ENCODE measurements at places on chromosomes 1 and 21.

GRCh38 chr1:65059930-65060538 lies 88.0 kb upstream of the AK4 start:
- peak; percentile 60 for DNase-seq

DNA sequence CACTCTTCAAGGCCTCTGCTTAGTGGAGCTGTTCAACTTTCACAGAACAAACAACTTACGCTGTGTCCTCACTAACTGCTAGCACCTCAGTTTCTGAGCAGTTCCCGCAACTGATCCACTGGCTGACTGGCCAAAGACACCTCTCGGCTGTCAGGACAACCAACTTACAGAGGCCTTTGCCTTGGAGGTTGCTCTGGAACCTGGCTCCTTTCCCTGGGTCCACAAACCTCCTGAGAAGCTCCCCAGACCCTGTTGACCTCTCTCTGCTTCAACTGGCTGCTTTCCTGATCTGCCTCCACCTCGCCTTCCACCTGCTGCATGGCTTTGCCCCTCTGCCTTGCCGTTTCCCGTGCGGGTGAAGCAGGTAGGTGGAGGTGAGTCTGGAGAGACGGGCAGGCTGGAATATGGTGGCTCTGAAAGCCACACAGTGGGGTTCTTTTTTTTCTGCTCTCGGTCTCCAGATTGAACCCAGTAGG lies 13.0 kb downstream of the BTBD19 start:
- DNase-seq = no peak

DNA sequence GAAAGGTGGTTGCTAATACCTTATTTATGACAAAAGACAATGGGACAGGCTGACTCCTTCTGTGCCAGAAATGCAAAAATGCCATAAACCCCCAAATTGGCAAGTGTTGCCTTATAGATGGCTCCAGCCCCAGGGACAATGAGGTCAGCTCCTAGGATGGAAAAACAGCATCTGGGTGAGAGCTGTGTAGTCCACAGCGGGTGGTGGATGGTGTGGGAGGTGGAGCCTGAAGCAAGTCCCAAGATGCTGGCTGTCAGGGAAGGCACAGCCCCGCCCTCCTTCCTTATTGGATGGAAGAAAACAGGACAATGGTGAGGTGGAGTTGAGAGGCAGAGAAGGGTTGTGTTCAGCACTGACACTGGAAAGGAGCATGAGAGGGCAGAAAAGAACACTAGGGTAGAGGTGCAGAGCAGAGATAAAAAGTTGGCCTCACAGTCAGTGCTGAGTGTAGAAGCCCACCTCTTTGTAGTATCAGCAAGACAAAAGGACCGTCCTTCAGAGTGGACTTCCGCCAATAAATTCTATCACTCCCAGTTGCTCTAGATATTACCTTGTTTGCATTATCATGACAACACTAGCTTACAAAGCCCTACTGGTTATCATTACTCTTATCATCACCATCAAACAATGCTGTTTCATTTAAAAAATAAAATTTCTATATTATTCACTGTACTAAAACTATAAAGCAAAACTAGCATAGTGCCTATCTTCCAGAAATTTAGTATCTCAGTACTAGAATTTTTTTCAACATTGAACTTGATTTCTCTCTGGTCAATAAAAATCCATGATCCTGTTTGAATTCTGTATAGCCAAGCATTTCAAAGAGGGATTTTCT lies 3.7 kb upstream of the SDE2 start:
- peak; percentile 89 for DNase-seq

DNA sequence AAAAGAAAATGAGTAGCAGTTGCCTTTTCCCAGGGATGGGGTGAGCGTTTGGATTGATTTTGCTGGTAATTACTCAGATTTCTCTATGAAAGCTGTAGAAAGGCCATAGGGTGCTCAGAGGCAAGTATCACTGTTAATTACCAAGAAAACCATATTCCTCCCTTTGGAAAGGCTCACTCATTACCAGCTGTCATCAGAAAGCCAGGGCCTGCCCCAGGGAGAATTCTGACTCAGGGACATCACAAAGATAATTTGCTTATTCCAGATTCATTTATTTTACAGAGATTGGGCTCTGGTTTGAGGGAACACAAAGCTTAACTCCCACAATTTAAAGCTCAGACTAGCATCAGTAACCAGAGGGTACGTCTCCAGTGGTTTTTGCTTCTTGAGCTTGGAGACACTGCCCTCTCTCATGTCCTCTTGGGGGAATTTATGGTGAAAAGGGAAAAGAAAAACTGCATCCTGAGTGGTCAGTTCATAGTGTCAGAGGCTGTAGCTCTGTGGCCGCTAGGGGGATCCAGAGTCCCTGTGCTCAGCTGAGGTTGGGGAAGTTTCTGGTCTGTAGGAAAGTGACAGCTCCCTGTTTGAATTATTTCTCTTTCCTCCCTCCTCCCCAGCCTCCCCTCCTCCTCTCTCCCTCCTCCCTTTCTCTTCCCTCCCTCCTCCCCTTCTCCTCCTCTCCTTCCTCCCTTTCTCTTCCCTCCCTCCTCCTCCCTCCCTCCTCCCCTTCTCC lies 204.3 kb downstream of the KCNJ6 start:
- DNase-seq = peak; percentile 77

GRCh38 chr1:85603086-85603880 lies 22.7 kb downstream of the CCN1 start:
- DNase-seq = no peak

DNA sequence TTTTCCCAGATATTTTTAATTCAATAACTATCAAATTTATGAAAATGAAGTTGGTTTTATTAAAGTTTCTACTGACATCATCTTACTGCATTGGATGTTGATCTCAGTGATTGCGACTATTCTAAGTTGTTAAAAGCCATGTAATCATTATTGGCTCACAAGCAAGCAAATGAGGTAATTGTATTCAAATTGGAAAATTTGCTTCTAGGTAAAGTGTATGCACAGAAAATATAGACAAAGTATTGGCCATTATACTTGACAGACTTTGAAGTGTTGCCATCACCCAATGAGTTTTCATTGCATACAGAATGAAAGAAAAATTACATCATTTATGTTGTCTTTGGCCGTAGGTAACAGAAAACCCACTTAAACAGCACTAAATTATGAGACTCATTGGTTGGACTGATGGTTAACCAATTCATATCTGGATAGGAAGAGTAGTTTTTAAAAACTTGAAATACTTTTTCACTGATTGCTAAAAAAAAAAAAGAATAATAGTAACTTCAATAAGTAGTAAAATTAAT lies 299.2 kb downstream of the USP25 start:
- no peak for DNase-seq

- peak; percentile 40 for DNase-seq
These were observed 36.2 kb upstream of the HFM1 start for GRCh38 chr1:91440847-91441246.

DNA sequence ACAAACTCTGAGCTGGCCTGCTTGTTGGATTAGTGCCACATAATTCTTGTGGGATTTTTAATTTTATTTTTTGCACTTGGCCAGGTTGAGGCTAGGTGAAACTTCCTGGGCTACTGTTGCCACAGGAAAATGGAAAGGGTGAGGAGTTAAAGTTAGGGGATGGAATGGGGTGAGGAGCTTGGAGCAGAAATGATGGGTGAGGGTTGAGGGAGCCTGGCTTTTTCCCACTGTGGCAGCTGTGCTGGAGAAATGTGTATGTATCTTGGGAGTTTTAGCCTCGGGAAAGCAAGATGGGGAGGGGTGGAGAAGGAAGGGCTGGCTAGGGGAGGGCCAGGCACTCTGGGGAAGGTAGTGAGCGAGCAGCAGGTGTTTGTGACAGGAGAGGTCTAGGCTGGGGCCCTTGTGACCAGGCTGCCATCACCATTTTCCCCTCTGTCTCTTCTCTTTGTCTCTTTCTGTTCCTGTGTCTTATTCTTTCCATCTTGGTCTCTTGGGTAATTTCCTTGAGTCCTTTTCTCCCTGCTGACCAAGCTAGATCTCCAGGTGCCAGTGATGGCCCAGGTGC lies 2.0 kb downstream of the ZNF687 start:
- no peak for DNase-seq

- DNase-seq = peak; percentile 67
These were observed 66.4 kb downstream of the RGS13 start for GRCh38 chr1:192702212-192702902.

GRCh38 chr1:206905295-206906164 lies 8.3 kb downstream of the IL24 start:
- peak; percentile 79 for DNase-seq

- DNase-seq = no peak
These were observed 28.9 kb downstream of the FAAP20 start for GRCh38 chr1:2165646-2166045.

DNA sequence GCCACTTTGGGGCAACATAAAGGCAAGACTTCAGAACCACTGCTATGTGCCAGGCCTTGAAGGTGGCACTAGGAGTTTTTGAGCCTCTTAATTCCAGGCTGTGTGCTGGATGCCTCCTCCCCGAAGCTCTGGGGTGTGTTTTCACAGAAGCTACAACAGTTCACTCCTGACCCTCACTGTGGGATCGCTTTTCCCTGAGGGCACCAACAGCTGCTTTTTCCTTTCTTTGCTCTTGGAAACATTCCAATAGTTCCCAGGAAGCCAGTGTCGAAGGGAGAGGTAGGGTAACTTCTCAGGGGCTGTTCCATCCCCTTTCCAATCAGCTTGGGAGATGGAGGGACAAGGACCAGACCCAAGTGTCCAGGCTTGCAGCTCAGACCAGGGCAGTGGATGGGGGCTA lies 153.4 kb downstream of the C1orf94 start:
- no peak for DNase-seq

DNA sequence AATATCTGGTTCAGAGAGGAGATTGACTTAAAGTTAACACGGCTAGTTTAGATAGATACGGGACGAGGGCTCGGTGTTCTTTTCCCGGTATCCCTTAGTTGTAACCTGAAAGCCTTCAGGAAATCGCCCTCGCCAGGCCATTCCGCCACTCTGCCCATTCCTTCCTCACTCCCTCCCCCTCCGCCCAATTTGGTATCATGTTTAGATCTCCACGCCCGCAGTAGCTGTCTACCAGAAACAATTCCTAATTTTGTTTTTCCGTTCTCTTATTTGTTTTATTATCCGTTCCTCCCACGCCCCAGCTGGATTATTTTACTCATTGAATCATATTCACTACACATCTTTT lies 685 bp upstream of the VAMP4 start:
- DNase-seq = peak; percentile 43

DNA sequence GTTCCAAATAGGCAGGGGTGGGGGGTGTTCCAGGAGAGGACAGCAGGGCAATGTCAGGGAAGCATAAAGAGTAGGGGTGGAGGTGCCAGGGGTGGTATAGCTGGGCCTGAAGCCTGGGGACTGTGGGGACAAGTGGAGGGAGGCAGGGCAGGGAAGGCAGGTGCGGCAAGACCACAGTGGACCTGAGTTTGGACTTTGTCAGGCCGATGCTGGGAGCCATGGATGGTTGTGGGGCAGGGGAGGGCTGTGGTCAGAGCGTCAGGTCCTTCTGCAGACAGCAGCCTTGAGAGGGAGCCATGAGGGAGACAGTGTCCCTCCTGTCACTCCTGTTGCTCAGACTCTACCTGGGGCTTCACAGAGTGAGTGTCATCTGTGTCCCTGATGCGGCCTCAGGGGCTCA lies 320.3 kb downstream of the PTPRU start:
- DNase-seq = no peak

- DNase-seq = peak; percentile 35
These were observed 1.3 kb upstream of the LEMD1 start for GRCh38 chr1:205422993-205423642.

GRCh38 chr1:117591252-117591651 lies 14.6 kb upstream of the TENT5C start:
- DNase-seq = no peak

DNA sequence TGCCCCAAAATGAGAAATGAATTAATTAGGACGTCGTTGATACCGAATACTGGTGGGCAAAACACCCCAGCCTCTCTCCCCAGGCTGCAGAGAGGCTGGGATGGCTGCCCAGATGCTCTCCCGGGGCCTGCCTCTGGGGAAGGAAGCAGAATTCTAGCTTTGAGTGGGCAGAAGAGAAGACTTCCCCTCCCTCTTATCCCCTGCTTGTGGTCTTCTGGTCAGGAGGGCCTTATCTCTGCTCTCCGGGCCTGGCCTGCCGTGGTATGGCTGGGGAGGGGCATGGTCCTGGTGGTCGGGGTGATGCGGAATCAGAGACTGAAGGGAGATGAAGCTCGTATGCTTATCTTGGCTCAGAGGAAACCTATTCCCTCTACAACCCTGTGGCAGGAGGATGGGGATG lies 9.8 kb upstream of the CSF3R start:
- no peak for DNase-seq

DNA sequence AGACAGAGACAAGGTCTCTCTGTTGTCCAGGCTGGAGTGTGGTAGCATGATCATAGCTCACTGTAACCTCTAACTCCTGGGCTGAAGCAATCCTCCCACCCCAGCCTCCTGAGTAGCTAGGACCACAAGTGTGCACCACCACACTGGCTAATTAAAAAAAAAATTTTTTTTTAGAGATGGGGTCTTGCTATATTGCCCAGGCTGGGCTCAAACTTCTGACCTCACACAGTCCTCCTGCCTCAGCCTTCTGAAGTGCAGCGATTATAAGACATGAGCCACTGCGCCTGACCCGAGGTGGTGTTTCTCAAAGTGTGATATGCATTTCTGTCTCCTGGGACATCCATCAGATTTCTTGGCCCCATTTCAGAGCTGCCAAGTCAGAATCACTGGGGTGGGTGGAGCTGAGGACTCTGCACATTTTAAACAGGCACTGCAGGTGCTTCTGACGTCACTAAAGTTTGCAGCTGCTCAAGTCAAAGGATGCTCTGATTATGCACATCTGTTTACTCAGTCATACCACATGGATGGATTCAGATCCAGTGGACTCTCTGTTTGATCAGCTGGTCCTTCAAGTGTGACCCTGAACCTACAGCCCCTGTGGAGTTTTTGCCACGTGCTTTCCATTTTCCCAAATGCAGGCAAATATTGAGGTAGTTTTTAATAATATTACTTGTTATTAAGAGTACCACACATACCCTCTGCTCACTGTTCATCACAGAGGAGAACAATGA lies 21.4 kb downstream of the TGFB2 start:
- DNase-seq = peak; percentile 24

- DNase-seq = peak; percentile 79
These were observed 91.6 kb upstream of the TTC39A start for GRCh38 chr1:51421964-51422363.

GRCh38 chr1:36342426-36343185 lies 19.2 kb upstream of the EVA1B start:
- no peak for DNase-seq

DNA sequence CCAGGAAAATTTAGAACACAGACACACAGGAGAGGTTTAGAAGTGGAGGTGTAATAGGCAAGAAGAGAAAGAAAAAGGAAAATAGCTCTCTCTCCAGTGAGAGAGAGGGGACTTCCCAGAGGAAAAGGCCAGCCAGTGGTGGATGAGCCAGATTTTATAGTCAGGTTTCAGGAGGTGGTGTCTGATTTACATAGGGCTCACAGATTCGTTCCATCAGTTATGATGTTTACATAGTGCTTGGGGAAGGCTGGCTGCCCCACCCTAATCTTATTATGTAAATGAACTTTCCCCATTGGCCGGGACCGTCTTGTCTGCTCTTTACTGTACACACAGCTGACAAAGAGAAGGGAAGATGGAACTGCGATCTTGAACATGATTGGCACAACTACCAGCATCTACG lies 797.3 kb downstream of the PLA2G4A start:
- peak; percentile 37 for DNase-seq

DNA sequence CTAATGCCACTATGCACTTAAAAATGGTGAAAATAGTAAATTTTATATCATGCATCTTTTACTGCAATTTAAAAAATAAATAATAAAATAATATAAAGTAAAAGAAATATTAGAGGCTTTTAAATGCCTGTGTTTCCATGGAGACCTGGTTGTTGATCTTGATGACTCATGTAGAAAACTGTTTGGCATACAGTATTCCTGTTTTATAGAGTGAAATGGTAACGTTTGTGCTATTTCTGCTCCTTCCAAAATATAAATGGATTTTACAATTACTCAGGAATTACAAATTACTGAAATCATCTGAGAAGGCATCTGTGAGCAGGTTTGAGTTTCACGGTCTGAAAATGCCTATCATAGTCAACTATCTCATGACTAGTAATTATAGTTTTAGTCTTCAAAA lies 98.4 kb upstream of the USP25 start:
- no peak for DNase-seq

All from A673 (cell line).